ENCODE measurements at places on chromosomes 4 and X.

- DNase-seq: peak; percentile 44
These were observed 37.1 kb upstream of the SETD7 start for GRCh38 chr4:139593091-139593564.

- no peak for DNase-seq
These were observed 379.3 kb upstream of the TENM3 start for GRCh38 chr4:181863856-181864255.

DNA sequence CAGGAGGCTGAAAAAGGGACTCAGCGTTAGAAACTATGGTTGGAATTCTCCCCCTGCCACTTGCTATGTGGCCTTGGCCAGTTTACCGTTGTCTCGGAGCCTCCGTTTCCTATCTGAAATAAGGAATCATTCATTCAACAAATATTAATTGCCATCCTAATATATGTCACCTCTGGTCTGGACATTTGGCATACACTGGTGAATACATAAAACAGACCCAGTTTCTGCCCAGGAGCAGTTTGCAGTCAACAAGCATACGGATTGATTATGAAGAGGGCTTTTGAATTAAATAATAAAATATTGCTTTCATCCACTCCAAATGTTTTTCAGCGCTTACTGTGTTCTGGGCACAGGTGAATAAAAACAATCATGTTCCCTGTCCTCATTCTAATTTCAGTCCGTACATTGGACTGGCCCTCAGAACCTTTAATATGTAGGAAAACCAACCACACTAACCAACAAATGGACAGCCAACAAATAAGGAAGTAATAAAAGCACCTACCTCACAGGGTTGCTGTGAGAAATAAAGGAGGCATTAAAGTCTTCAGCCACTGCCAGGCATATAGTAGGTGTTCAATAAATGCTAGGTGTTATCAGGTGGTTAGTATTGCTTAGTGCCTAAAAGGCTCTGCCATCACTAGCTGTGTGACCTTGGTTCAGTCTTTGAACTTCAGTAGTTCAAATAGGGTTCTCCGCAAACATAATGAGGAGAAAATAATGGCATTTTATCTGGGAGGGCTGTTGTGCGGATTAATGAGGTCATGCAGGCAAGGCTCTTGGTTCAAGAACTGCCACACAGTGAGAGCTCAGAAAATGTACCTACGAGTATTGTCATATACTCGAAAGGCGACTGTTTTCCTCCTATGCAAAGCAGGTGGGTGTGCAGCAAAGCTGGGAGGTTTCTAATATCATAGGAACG, 7.3 kb upstream of the GSX2 start:
- DNase-seq: no peak

DNA sequence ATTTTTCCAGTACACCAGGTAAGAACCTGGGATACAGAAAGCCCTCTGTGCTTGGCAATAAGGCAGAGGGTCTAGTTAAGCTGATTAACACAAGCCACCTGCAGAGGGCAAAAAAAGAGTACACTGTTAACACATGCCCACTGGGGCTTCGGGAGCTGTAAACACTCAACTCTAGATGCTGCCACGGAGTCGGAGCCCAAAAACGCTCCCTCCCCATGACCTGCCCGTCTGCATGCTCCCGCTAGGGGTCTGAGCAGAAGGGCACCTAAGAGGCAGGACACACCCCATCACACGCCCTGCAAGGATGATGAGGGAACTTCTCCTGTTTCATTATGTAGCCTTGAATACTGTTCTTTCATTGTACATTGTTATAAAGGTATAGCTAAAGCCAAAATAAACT, 715.6 kb upstream of the AADAT start:
- DNase-seq: no peak

GRCh38 chr4:1249731-1250526, 999 bp upstream of the CTBP1 start:
- DNase-seq: peak; percentile 4

- no peak for DNase-seq
These were observed 5.3 kb upstream of the PYURF start for GRCh38 chr4:88528861-88529260.

- no peak for DNase-seq
These were observed 1.2 kb downstream of the PHF8 start for GRCh38 chrX:54043056-54043455.

DNA sequence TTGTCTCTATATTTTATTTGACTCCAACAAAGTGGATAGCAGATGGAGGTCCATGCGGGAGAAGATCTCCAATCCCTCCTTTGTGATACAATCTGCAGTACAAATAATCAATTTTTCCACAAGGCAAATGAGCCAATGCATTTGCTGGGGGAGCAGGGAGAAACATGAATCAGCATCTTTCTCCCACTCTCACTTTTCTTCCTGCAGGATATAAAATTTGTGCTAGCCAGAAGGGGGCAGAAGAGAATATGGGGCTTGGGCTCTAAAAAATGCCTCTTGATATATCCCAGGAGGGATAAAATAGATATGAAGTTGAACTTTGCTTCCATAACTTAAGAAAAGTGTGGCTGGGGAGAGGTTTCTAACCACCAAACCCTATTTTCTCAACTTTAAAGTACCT, 38.3 kb upstream of the CWH43 start:
- no peak for DNase-seq

- no peak for DNase-seq
These were observed 277.7 kb upstream of the CLNK start for GRCh38 chr4:10962246-10962645.

DNA sequence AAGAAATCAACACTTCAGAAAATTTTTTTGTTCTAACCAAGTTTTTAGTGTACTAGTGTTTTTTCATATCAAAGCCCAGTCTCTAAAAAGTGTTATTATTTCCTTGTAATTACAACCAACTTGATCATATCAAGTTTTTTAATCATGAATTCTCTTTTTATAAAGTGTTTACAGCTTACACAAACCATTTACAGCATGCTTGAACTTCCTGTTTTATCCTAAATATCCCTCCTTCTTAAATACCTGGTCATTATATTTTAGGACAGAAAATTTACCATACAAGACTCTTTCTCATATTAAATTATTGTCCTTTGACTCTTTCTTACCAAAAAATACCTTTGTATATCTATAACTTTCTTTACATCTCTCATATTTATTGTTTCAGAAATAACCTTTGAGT, 89.4 kb upstream of the NPY2R start:
- no peak for DNase-seq

GRCh38 chr4:125765941-125766340, 451.2 kb downstream of the FAT4 start:
- no peak for DNase-seq

DNA sequence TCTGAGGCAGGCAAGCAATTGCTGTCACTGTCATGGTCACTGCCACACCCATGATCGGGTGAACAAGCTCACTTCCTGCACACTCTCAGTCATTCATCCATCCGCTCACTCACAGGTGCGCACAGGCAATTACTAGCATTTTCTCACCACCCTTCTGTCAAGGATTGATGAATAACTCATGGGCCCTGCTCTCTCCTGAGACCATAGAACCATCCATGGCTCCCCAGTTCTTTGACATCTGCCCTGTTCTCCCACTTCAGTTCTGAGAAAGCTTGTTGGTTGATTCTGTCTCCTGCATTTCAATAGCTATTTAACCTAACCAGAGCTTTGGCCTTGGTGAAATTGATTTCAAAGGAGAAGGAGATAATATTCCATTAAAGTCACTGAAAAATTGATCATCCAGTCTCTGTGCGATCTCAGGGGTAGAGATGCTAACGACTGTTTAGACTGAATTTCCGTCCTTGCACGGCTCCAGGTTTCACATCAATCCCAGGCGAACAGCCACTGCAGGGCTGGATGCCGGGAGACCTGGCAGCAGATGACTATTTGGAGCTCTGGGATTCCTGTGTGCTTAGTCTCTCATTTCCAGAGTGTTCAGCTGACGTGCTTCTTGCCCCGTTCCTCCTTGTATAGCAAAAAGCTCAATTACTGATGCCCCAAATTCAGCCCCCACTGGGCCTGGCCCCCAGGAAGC, 36.9 kb upstream of the ADRA2C start:
- DNase-seq: no peak

DNA sequence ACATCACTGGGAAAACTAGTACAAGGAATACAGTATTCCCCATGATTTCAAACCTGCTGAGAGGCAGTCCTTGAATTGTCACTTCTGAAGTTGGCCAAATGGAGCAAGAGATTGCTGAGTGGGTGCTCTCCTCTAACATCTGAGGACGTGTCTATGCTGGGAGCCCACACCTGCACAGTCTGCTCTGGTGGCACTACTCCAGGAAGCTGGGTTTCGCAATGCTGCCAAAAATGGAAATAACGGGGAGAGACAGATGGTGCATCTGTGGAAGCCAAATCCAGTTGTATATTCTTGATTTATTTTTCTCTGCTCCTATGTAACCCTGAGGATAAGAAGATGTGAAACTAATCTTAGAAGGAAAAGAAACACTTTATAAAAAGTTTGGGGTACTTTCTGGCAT, 240.1 kb upstream of the CTSO start:
- no peak for DNase-seq

- DNase-seq: no peak
These were observed 445.5 kb downstream of the ZIC3 start for GRCh38 chrX:138011468-138011867.

GRCh38 chr4:8503801-8504200, 63.2 kb downstream of the TRMT44 start:
- DNase-seq: no peak

DNA sequence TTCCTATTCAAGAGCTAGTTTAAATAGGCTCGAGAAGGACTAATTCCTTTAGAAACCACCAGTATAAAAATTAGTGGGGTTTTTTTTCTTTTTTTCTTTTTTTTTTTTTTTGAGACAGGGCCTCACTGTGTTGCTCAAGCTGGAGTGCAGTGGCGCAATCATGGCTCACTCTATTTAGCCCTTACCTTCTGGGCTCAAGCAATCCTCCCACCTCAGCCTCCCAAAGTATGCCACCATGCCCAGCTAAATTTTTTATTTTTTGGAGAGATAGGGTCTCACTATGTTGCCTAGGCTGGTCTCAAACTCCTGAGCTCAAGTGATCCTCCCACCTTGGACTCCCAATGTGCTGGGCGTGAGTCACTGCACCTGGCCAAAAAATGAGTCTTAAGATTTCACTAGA, 52.8 kb downstream of the APOO start:
- no peak for DNase-seq

GRCh38 chrX:39854772-39855747, 242.7 kb downstream of the BCOR start:
- DNase-seq: no peak

DNA sequence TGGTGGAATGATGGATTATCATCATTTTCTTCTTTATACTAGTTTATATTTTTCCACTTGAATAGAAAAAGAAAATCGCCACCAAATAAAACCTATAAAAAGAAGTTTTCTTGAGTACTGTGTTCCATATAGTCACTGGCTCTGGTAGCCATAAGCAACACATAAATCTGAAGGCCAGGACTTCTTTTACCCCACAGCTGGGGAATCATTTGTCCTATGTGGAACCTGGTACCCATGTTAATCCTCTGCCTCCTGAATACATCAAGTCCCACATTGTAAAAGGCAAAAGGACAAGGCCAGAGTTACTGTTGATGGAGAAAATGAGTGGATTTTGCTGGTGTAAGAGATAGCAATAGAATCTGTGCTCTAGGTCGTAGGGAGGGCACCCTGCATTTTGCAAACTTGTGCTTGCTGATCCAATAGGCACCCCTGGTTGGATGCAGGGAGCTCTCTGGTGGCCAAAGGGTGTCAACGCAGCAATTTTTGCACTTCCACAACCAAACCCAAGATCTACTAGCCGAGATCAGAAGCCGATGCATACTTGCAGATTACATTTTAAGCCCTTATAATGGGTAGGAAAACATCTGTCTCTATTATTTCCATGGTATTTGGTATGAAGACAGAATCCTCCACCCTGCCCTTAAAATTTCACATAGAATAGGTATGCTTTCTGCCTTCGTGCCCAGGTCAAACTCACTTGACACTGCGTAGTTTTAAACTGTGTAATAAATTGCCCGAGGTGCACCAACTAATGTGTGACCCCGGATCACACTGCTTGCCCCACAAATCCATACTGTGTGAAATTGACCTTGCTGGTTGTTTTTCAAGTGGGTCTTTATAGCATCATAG, 146.2 kb upstream of the SCML1 start:
- peak; percentile 71 for DNase-seq

GRCh38 chrX:139877710-139878414, 55.0 kb downstream of the ATP11C start:
- no peak for DNase-seq

GRCh38 chrX:66150163-66150562, 13.9 kb upstream of the HEPH start:
- no peak for DNase-seq

DNA sequence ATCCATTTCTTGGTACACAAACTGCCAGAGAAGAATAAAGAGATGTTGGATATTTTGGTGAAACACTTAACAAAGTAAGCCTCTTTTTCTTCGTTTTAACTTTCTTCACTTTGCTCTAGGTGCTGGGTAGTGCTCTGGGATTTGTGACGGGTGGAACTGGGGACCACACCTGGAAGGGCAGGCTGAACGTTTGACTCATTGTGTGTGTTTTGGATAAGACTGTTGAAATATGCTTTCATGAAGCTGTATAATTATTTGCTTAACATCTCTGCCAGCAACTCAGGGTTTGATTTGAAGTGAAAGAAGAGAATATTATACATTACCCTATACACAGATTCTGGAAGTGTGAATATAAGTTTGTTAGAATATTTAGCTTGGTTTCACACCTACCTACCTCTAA, 233.2 kb downstream of the ARHGAP10 start:
- DNase-seq: no peak

DNA sequence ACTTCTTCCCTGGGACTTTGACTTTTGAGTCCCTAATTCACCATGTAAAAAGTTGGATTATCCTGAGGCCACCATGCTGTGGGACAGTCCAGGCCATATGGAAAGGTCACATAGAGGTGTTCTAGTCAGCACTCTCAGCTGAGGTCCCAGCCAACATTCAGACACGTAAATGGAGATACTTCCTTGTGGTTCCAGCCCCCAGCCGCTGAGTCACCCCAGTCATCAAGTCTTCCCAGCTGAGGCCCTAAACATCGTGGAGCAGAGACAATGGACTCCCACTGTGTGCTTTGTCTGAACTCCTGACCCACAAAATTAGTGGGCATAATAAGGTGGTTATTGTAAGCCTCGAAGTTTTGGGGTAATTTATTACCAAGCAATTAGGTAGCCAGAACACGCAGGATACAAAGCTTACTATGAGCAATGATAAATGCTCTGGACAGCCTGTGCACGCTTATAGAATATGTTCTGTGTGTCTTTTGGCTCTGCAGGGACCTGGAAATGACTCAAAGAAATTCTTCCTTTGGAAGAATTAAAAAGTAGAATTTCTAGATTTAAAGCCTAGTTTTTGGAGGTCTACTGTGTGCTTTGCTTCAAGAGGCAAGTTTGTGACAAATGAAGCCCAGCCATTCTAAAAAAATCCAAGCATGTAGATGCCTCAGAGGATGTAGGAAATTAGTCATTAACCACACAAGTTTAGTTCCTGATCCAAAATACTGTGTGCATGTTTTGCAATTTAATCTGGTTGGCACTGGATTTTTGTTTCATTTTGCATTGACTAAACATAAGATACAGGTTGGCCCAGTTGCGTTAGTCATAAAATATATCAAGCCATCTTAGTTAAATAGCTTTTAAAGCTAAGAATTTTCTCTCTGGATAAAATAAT, 33.2 kb upstream of the SLC9A7 start:
- peak; percentile 58 for DNase-seq

GRCh38 chr4:7824218-7824617, 115.4 kb downstream of the AFAP1 start:
- DNase-seq: no peak

- no peak for DNase-seq
These were observed 101.9 kb downstream of the FBXW7 start for GRCh38 chr4:152434011-152434410.

GRCh38 chr4:136590440-136590839, 941.9 kb downstream of the PCDH18 start:
- no peak for DNase-seq

GRCh38 chr4:149914119-149915115, 98.8 kb upstream of the IQCM start:
- peak; percentile 51 for DNase-seq
